T-helper 2 cell treated with Interferon-gamma antibody and Interleukin-4, amounts not matched to agents 5 μg/mL and 100 μg/mL, for 36 hours (primary cell): ENCODE measurements at places on chromosomes 5 and 9.
A peak's percentile ranks its signal among the peaks of the same experiment; 100 is the strongest.

DNA sequence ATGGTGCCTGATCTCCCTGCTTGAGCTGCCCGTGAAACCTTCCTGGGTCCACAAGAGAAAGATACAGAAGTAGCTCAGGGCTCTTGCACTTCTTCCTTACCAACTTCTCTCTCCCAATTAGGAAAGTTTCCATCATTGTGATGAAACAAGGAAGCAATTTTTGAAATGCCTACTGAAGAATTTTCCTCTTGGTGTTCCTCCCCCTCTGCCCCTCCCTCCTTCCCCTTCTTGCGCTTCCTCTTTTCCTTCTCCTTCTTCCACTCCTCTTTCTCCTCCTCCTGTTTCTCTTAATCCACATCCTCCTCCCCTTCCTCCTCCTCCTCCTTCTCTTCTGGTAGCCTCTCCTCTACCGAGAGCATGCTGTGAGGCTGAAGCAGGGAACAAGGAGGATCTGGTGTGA, 36.3 kb upstream of the OTULINL start:
- H3K4me1 ChIP-seq: peaks cover 6% of the 10 kb centered on the region
- H3K27ac ChIP-seq: no peak overlapping the region
- DNase-seq: no peak

GRCh38 chr5:157570531-157571200, 4.9 kb downstream of the ADAM19 start:
- peak overlapping the region; percentile 79 for H3K27ac ChIP-seq
- H3K4me1 ChIP-seq: peaks cover 47% of the 10 kb centered on the region
- H3K4me3 ChIP-seq: peak overlapping the region; percentile 99
- H3K27me3 ChIP-seq: no peaks in the 10 kb centered on the region

GRCh38 chr9:105072476-105072875, 144.5 kb upstream of the ABCA1 start:
- H3K36me3 ChIP-seq: no peaks in the 10 kb centered on the region
- H3K27ac ChIP-seq: no peak overlapping the region
- H3K4me1 ChIP-seq: no peaks in the 10 kb centered on the region
- H3K4me3 ChIP-seq: no peak overlapping the region
- no peaks in the 10 kb centered on the region for H3K27me3 ChIP-seq

DNA sequence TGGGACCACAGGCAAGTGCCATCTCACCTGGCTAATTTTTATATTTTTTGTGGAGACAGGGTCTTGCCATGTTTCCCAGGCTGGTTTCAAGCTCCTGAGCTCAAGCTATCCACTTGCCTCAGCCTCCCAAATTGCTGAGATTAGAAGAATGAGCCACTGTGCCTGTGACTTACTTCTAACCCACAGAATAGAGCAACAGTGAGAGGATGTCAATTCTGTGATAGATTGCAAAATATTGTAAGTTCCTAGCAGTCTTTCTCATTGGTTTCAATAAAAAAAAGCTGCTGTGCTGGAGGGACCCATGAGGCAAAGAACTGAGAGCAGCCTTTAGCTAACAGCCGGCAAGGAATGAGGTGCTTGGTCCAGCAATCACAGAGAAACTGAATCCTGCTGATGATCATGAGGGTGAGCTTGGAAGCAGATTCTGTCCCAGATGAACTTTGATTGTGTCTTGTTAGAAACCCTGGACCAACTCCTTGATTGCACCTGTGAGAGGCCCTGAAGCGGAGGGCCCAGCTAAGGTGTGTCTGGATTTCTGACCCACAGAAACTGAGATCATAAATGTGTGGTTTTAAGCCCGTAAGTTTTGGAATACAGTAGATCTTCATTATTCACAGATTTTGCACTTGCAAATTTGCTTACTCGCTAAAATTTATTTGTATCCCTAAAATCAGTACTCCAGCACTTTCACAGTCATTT, 149.7 kb downstream of the GCNT1 start:
- H3K27me3 ChIP-seq: peaks cover 26% of the 10 kb centered on the region
- H3K4me1 ChIP-seq: peaks cover 6% of the 10 kb centered on the region
- no peaks in the 10 kb centered on the region for H3K36me3 ChIP-seq

DNA sequence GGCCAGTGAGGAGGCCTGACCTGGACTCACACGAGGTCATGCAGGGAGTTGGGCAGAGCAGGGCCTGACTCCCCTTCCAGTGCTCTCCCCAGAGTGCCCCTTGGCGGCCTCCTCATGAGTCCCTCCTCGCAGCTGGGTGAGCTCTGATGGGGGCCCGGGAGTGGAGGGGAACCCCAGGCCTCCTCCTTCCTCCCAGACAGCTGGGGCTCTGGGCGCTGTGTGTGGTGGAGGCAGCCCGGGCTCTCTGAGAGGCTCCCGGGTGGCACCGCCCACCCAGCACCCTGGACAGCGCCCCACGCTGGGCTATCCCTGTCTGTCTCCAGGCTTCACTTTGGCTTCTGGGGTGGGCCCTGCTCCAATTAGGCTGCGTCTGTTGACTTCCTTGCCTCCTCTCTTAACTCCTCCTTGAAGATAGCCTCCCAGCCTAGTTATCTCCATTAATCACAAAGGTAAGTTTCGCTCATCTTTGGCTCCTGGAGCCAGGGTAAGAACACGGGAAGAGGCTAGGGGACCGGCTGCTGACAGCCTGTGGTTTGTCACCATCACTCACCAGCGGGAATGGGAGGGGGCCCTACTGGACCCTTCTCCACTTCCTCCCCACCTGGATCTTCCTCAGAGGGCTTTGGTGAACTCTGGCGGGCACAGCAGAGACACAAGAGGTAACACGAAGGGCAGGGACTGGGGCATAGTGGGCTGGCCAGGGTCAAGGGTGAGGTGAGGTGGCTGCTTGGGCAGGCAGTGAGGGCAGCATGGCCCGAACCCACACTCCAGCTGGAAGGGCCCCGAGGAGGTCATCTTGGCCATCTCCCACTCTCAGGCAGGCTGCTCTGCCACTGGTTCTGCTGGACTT, 13.1 kb downstream of the PSD2 start:
- no peaks in the 10 kb centered on the region for H3K36me3 ChIP-seq
- H3K27ac ChIP-seq: no peak overlapping the region
- H3K4me3 ChIP-seq: no peak overlapping the region
- H3K4me1 ChIP-seq: no peaks in the 10 kb centered on the region
- DNase-seq: peak; percentile 21

- no peaks in the 10 kb centered on the region for H3K4me1 ChIP-seq
- no peaks in the 10 kb centered on the region for H3K36me3 ChIP-seq
- H3K4me3 ChIP-seq: no peak overlapping the region
- no peak for DNase-seq
Measured at GRCh38 chr5:72667708-72668107, 148.8 kb upstream of the TNPO1 start.

DNA sequence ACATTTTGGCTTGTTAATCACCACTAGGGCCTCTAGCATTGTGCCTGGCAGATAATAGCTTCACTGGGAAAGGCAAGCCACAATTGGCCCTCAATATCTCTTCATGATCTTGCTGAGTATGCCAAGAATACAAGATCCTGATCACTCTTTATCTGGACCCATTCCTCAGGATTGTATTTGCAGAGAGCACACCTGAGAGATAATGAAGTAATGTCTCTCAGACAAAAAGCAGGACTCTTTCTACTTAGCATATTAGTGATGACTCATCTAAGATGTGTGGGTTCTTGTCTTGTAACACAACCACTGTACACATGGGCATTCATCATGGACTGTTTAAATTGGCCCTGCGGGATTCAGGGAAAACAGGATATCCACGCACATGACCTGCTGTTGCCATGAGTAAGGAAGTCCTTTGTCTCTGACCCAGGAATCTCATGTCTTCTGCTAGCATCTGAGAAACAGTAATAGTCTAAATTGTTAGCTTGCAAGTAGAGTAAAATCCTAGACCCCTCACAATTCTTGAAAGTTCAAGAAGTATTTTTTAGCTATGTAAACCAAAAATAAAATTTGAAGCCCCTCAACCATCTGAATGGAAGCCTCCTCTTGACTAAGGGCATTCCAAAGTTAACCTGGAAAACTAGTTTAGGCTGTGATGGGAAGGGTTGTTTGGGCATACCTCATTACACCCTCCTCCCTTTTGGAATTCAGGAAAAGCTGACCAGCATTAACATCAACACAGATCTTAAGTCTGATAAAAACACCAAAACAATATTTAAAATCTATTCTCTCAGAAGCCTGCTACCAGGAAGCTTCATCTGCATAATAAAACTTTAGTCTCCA, 28.0 kb upstream of the NFIL3 start:
- H3K27ac ChIP-seq: no peak overlapping the region
- H3K4me1 ChIP-seq: no peaks in the 10 kb centered on the region
- H3K4me3 ChIP-seq: no peak overlapping the region
- H3K27me3 ChIP-seq: peaks cover 46% of the 10 kb centered on the region
- DNase-seq: no peak
- no peaks in the 10 kb centered on the region for H3K36me3 ChIP-seq

- H3K27me3 ChIP-seq: no peaks in the 10 kb centered on the region
- no peak overlapping the region for H3K4me3 ChIP-seq
- DNase-seq: no peak
- H3K27ac ChIP-seq: no peak overlapping the region
- peaks cover 28% of the 10 kb centered on the region for H3K36me3 ChIP-seq
Measured at GRCh38 chr9:107336718-107337360, 53.8 kb downstream of the RAD23B start.

- H3K27ac ChIP-seq: no peak overlapping the region
- H3K36me3 ChIP-seq: no peaks in the 10 kb centered on the region
- H3K4me3 ChIP-seq: no peak overlapping the region
- no peaks in the 10 kb centered on the region for H3K27me3 ChIP-seq
Measured at GRCh38 chr5:27944471-27944870, 906.1 kb upstream of the CDH9 start.

DNA sequence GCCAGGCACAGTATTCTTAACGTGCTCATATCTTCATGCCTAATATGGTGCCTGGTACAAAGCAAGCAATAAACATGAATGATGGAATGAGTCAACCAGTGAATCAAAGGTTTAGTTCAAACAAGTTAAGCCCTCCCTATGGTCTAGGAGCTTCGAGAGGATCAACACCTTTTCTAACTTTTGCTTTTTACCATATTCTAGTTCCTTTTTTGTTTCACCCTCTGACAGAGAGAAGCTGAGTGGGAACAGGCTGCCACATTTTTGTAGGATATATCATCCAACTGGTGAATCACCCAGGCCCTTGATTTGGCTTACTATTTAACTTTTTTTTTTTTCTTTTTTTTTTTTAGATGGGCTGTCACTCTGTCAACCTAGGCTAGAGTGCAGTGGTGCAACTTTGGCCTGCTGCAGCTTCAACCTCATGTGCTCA, 39.3 kb upstream of the TNC start:
- no peak overlapping the region for H3K4me3 ChIP-seq
- no peak overlapping the region for H3K27ac ChIP-seq
- no peaks in the 10 kb centered on the region for H3K27me3 ChIP-seq

GRCh38 chr5:157072508-157072907, 13.6 kb upstream of the HAVCR1 start:
- H3K27me3 ChIP-seq: no peaks in the 10 kb centered on the region
- peaks cover 9% of the 10 kb centered on the region for H3K36me3 ChIP-seq
- H3K27ac ChIP-seq: peak overlapping the region; percentile 33
- DNase-seq: peak; percentile 18

- no peak for DNase-seq
- H3K27me3 ChIP-seq: peaks cover 17% of the 10 kb centered on the region
- peaks cover 7% of the 10 kb centered on the region for H3K4me1 ChIP-seq
Measured at GRCh38 chr9:90107726-90108655, 503.2 kb downstream of the GADD45G start.

GRCh38 chr9:110443866-110444220, 106.2 kb upstream of the TXNDC8 start:
- H3K27ac ChIP-seq: no peak overlapping the region
- H3K36me3 ChIP-seq: no peaks in the 10 kb centered on the region
- DNase-seq: no peak
- H3K4me1 ChIP-seq: no peaks in the 10 kb centered on the region
- H3K27me3 ChIP-seq: no peaks in the 10 kb centered on the region

GRCh38 chr9:21901546-21901945, 92.6 kb downstream of the CDKN2A start:
- no peak overlapping the region for H3K27ac ChIP-seq
- H3K27me3 ChIP-seq: no peaks in the 10 kb centered on the region
- DNase-seq: no peak
- H3K36me3 ChIP-seq: peaks cover 12% of the 10 kb centered on the region
- peaks cover 2% of the 10 kb centered on the region for H3K4me1 ChIP-seq

DNA sequence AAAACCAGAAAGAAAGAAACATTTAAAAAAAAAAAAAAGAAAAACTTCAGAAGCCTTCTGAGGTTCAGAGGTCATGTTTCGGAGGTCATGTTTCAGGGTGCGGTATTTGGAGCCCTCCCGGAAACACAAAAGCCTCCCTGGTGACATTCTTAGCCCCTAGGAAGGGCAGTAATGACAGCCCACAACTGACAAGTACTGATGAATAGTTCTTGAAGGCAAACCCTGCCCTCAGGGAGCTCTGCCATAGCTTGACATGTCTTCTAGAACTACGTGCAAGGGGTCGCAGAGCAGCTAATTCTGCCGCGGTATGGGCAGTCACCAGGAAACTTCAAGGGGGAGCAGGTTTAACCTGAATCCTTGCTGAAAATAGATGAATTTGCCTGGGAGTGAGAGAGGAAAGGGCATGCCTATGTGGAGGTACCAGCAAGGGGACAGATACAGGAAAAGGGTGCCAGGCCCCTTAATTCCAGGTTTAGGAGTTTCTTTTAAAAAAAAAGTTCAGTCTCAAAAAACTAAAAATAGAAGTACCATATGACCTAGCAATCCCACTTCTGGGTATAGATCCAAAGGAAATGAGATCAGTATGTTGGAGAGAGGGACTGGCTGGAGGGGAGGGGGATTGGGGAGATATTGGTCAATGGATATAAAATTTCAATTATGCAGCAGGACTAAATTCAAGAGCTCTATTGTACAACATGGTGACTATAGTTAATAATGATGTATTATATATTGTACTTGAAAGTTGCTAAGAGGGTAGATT, 98.4 kb downstream of the C9orf152 start:
- H3K36me3 ChIP-seq: peaks cover 10% of the 10 kb centered on the region
- no peak for DNase-seq
- H3K4me1 ChIP-seq: peaks cover 16% of the 10 kb centered on the region
- H3K27ac ChIP-seq: peak overlapping the region; percentile 45
- no peaks in the 10 kb centered on the region for H3K27me3 ChIP-seq
- no peak overlapping the region for H3K4me3 ChIP-seq

GRCh38 chr9:91192381-91193086, 169.2 kb downstream of the AUH start:
- peaks cover 69% of the 10 kb centered on the region for H3K4me1 ChIP-seq
- peaks cover 23% of the 10 kb centered on the region for H3K36me3 ChIP-seq
- no peaks in the 10 kb centered on the region for H3K27me3 ChIP-seq
- peak overlapping the region; percentile 96 for H3K27ac ChIP-seq
- no peak for DNase-seq

- H3K27ac ChIP-seq: no peak overlapping the region
- H3K4me3 ChIP-seq: no peak overlapping the region
- no peaks in the 10 kb centered on the region for H3K36me3 ChIP-seq
- H3K4me1 ChIP-seq: no peaks in the 10 kb centered on the region
Measured at GRCh38 chr9:108430655-108431054, 425.1 kb downstream of the ACTL7B start.

DNA sequence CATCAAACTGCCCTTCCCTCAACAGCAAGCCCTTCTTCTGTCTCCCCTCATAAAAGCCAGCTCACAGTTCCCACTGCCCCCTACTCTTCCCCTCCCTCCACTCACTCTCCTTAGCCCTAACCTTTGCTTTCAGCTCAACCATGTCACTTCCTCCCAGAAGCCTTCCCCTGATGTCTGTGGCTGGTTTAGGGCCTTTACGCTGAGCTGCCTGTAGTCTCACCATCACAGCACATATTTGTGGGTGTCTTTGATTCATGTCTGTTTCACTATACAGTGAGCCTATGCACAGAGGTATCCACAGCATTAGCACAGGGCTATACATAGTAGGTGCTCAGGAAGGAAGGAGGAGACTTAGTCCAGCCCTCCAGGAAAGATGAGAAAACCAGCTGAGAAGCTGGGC, 34.7 kb downstream of the C9orf50 start:
- no peak for DNase-seq
- H3K4me1 ChIP-seq: peaks cover 50% of the 10 kb centered on the region
- H3K36me3 ChIP-seq: peaks cover 12% of the 10 kb centered on the region
